ENCODE measurements at places on chromosomes 12 and 14. TPM values are rescaled to one million over a fixed set of nuclear protein-coding genes. Genes with fewer than 3 reads are reported as not detected.

DNA sequence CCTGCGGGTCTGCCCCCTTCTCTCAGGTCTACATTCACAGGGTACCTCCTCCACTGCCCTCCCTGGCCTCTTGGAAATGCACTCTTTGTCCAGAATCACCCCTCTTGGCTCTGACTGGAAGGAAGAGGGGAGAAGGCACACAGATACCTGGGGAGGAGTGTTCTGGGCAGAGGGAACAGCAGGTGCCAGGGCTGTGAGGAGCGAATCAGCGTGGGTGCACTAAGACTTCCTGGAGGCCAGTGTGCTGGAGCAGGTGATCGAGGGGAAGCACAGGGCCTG lies 8.3 kb upstream of the TRAF3 start:
- no peak for ATAC-seq

DNA sequence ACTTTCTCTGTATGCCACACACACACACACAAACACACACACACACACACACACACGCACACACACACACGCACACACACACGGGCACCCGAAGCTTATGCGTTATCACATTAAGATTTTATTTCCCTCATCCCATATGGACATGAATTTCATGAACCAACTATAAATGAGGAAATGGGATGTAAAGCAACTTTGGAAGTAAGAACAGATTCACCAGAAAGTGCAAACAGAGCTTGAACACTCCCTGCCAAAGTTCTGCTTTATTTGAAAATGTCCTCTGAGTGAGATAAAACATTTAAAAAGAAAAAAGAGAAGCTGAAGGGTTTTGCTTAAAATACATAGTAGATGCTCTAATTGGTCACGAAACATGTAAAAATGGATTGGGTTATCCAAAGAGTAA lies 90.4 kb upstream of the OTX2 start:
- ATAC-seq: no peak

DNA sequence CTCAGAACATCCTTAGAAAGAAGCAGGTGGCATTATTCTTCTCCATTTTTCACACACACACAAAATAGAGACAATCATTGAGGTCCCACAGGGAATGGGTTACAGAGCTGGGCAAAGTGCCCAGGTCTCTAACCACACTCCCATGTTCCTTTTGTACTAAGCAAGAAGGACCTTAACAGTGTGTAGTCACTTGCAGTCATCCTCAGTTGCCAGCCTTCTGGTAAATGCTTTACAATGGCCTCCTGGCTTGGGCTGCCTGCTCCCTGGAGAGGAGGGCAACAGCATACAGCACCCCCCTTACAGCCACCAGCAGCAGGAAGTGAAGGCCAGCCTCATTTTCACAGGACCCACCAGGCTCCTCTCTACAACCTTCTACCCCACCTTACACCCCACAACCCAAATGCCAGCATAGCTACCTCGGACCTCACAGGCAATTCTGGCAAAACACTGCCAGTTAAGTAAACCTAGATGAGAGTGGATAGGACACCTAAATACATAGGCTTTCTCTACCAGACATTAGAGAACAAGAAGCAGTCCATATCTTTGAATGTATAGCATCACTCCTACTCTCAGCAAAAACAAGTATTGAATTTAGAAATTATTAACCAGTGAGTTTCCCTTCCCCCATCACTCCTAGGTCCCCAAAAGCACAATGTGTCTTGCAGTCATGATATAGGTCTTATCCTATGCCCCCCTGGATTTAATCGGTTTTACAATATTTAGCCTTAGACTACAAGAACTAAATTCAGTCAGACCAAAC lies 88.1 kb downstream of the PPP2R5E start:
- ATAC-seq: no peak

- ATAC-seq: no peak
Measured at GRCh38 chr14:100641274-100641860, 54.1 kb upstream of the BEGAIN start.

DNA sequence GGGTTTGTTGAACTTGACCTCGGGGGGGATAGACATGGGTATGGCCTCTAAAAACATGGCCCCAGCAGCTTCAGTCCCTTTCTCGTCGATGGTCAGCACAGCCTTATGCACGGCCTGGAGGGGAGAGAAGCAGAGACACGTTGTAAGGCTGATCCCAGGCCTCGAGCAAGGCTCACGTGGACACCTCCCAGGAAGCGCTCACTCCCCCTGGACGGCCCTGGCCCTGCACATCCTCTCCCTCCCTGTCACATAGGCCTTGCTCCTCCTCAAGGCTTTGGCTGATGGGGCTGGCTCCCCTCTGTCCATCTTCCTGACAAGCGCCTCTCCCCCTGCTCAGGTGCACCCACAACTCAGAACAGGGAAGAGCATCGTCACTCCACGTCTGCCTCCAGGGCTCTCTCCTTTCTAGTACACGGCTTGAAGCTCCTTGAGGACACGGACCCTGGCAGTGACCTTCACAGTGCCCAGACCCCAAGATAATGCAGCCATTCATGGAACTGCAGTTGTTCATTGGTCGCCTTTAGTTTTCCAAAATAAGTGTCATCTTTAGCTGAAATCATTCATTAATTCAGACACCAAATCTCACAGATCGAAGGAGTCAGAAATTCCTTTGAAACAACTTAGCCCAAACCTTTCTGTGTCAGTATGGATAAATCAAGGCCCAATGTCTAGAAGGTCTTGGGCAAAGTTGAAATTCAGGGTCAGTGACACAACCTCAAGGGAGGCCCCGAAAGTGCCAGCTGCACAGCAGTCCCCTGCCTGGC lies 9.7 kb downstream of the SERPINA1 start:
- ATAC-seq: no peak

GRCh38 chr12:11508699-11509098 lies 113.3 kb upstream of the PRB2 start:
- ATAC-seq: no peak

GRCh38 chr14:100834794-100835547 lies 9.1 kb downstream of the MEG3 start:
- peak; percentile 10 for ATAC-seq

DNA sequence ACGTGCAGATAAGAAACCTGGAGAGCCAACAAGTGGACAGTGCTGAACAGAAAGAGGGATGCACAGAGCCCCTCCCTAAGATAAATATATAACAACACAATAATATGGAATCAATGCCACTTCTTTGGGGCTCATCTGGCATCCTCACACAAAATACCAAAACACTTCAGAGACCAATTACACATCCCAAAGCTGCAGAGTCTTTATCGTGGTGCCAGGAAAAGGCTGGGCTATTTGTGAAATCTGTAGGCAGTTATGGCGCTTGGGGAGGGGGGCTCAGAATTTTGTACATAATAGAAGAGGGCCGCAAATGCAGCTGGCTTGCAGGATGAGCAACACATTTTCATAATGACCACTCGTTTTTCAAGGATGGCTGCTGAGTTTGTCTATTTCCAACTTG lies 160.4 kb upstream of the NOS1 start:
- no peak for ATAC-seq

DNA sequence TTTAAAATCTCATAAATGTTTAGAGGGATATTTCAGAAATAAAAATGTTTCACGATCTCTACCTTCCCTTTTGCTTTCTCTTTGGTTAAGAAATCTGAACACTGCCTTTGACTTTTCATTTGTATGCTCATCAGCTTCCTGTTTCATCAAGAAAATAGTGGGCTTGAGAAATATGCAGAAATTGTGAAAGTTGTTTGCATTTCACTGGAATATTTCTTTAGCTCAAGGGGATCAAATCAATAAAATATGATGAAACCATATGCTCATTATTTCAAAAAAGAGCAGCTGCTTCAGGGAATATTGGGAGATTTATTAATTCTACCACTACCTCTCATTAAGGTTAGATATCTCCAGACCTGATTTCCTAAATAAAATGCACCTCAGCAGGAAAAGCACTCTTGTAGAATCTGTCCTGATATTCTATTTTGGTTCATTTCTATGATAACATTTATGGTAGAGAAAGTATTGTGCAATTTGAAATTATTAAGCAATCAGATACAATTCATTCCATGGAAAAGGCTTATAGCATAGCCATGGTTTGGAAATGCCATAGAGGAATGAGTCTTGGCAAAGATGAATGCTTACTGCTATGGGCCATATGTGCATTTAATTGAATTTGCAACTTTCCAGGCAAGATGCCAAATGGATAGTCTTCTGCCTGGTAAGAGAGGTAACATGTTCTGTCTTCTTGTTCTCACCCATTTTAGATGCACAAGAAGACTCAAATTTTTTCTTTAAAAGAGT lies 212.6 kb upstream of the SLC16A7 start:
- no peak for ATAC-seq

GRCh38 chr12:113347-113746 lies 46.8 kb downstream of the IQSEC3 start:
- no peak for ATAC-seq

DNA sequence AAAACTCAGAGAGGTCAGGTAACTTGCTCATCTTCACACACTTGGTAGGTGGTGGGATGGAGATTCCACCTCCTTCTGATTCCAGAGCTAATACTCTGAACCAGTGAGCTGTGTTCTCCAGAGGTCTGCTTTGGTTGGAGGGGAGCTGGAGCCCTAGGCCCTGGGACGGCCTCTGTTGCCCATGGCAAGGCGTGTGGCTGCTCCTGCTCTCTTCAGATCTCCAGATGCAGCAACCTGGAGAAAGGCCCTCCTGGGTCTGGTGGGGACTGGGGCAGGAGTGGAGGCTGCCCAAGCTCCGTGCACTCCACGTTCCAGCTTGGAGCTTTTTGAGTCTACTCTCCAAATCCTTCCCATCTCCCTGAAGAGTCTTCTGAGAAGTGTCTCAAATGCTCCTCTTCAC lies 10.7 kb downstream of the CCND2 start:
- ATAC-seq: no peak

GRCh38 chr12:2609020-2609419 lies 185.8 kb upstream of the FKBP4 start:
- no peak for ATAC-seq

DNA sequence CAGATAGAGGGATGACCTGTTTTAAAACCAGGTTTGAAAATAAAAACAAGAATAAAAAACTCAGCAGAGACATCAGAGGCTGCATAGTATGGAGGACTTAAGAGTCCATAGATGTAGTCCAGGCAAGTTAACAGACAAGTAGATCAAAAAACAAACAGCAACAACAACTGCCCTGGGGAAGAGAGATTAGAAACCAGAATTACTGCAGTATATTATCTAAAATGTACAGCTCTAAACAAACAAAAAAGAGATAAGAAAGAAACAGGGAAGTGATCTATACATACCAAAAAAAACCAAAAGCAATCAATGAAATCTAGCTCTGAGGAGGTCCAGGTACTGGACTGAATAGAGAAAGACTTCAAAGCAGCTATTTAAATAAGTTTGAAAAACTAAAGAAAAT lies 48.8 kb downstream of the ACSM4 start:
- no peak for ATAC-seq

DNA sequence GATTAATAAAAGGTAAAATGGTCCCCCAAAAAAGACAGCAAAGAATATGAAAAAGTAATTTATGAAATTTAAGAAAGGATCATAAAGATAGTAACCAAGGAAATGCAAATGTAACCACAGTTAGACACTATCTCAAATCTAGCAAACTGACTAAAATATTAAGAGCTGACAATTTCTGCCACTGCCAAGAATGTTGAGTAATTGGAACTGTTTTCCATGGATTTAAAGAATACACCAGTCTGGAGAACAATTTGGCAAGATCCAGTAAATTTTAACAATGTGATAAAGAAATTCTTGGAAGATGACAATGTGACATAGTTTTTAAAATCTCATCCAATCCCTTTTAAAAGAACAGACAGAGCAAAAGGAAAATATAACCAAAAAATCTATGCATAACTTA lies 798.0 kb upstream of the MGAT4C start:
- ATAC-seq: no peak

DNA sequence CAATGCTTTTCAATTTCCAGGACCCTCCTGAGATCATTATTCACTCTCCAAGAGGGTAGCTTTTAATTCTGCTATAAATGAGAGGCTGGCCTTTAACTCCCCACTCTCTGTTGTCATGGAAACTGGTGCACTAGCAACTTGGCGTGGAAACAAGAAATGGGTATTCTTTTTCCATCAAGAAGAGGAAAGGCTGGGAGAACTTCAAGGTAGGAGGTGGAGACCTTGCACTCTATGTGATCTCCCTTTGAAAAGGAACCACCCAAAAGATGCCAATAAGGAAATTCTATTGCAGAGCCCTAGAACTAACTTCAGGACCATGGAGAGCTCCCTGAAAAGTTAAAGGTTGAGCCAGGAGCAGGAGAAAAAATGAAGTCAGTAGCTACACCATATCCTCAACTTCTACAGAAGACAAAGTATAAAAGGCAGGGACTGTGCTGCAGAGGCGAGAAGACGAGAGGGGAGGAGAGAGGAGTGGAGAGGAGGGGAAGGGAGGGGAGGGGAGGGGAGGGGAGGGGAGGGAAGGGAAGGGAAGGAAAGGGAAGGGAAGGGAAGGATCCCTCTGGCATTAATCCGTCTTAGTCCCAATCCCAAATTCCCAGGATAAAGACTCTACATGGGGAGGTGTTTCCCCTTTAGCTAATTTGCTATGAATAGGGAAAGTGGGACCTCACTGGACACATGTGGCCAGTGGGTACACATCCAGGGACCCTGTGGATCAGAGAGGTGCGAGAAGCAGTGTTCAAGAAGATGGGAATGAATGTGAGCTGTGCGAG lies 46.7 kb upstream of the FICD start:
- ATAC-seq: no peak

DNA sequence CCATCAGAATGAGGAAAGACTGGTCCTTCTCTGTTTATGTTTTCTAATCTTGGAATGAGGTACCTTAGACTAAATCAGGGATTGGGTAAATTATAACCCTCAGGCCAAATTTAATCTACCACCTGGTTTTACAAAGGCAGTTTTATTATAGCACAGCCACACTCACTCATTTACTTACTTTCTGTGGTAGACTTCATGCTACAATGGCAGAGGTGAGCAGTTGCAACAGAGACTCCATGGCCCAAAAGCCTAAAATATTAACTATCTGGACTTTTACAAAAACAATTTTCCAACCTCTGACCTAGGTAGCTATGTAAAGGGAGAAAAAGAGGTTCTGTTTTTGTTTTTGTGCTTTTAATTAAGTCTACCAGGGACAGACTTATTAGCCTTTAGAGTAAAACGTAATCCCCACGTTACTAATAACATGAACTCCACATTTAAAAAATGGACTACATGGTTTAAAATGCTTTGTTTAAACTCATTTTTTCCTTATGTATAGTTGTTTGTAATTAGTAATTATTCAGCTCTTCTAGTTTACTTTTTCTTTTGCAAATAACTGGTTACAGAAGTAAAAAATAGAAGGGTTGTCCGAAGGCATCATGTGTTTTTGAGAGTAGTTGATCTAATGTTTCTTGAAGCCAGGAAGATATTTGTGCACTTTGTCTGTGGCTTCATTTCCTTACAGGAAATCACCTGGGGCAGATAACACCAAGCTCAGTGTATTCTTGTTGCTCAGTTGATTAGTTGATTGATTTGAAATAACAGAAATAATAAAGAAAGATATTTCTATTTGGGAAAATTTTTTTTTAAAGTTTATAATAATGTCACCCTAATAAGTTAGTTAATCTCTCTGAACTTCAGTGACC lies 57.6 kb upstream of the ATP2B1 start:
- ATAC-seq: no peak

Gene CPSF2
- total RNA-seq: 62.4 TPM

Gene PDZRN4
- 32.0 TPM for total RNA-seq

Gene MIP
- total RNA-seq: not detected

Gene ARL6IP4
- 343 TPM for total RNA-seq

Gene TESPA1
- 3.2 TPM for total RNA-seq
